Activated CD8-positive, alpha-beta memory T cell treated with anti-CD3 and anti-CD28 coated beads for 1 hour (primary cell): ENCODE measurements at places on chromosomes 4 and X.

GRCh38 chrX:114581528-114582263 is 2.2 kb upstream of the HTR2C start:
- DNase-seq = no peak

DNA sequence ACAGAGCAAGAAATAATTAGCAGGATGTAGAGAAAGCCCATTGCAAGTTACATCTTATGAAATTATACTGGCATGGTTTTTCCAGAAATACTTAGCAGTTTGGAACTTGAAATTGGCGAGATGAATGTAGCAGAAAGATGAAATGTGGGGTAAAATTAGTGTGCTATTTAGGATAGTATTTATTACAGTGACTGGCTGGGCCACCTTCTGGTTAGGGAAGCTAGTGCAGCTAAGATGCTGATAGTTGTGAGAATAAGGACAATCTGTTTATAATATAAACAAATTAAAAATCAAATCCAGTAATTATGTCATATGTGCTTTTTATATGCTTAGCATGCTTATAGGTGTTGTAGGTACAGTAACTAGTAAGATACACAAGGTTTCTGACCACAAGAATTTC is 74.8 kb downstream of the IL15 start:
- DNase-seq = no peak

- DNase-seq = no peak
Observed at GRCh38 chrX:137425986-137426385, 139.9 kb upstream of the ZIC3 start.

GRCh38 chrX:49165901-49166881 is 3.6 kb downstream of the MAGIX start:
- peak; percentile 45 for DNase-seq

- no peak for DNase-seq
Observed at GRCh38 chrX:30141966-30142365, 73.4 kb upstream of the MAGEB2 start.

DNA sequence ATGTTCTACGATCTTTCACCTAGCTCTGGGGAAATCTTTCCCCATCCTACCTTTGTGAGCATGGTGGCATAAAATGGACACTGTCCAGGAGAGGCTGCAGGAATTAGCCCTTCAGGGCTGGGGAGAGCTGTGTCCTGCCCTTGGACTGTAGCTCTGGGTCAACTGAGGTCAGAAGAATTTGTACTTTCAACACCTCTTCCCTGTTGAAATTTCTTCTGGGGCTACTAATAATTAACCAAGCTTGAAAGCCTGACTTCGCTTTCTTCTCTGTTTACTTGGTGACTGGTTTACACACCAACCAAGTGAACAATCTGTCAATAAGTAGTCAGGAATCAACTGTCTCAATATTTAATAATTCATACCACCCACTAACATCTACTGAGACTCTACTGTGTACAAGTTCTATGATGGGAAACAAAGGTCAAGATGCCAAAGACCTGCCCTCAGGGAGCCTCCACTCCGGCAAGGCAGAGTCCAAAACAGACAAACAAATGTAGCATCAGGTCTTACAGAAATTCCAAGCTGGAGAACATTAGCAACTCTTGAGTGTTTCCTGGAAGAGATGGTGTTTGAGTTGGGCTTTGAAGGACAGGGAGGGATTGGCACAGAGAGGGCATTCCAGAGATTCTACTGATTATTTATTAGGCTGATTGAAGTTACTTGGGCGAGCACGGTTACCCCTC is 113.1 kb downstream of the ENPP6 start:
- no peak for DNase-seq

DNA sequence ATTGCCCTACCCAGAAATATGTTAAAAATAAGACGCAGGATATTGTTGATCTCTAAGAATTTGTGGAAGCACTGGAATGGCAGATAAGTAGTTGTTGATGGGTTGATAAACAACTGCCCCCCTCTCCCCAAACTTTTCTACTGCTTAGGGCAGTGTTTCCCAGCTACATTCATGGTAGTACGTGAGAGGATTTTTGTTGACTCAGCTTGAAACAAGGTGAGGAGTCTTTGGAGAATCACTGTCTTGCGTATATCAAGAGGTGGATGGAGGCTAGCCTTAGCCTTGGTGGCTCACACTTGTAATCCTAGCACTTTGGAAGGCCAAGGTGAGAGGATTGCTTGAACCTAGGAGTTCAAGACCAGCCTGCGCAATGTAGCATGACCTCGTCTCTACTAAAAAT is 5.7 kb downstream of the ENOPH1 start:
- no peak for DNase-seq

GRCh38 chrX:120207009-120207605 is 43.5 kb upstream of the ZBTB33 start:
- DNase-seq = no peak

GRCh38 chr4:83255584-83255983 is 29.0 kb downstream of the COQ2 start:
- no peak for DNase-seq

DNA sequence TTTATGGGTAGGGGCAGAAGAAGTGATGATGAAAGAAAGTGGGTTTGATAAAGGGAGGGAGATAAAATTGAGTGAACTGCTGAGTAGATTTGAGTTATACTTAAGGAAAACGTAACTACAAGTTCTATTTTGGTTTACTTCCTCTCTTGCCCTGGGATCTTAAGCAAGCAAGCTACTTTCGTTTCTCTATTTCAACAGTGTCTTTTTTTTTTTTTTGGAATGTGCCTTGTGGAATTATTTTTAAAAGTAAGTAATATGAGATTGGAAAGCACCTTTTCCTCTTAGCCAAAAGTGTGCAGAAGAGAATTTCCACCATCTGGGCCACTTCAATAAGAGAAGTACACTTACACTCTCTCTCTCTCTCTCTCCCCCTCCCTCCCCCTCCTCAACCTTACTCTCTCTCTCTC is 16.0 kb upstream of the C4orf36 start:
- no peak for DNase-seq

DNA sequence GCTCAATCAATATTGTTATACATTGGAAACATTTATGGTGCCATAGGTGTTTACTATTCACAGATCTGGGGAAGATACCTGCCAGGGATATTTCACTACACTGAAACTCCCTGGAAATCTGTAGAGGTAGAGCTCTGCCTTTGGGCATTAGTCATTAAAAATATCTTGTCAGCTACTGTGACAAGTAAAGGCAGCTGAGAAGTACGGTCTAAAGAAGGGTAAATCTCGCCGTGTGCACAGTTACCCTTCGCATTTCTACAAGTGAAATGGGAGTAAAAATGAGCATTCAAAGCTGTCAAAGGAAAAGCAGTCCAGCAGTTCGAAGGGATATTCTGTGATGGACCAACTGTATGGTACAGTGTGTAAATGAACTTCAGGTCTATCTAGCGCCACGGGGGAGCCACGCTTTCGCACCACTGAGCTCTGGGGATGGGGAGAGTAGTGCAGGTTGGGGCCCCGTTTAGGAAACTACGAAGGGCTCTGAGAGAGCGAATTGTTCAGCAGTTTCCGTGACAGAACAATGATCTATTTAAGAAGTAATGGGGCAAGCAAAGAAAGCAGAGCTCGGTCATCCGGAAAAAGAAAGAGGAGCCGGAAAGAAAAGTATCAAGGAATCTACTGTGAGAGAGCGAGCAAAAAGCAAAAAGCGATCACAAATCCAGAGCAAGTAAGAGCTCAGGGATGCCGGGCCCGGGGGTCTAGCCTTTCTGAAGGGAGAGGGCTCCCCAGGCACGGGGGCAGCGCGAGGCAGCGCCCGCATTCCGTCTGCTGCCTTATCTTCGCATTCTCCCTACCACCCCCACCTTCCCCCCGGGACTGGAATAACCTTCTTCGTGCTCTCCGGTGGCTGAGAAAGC is 646 bp downstream of the TIGD4 start:
- peak; percentile 3 for DNase-seq

- no peak for DNase-seq
Observed at GRCh38 chrX:31199056-31199839, 127.4 kb upstream of the FTHL17 start.

- no peak for DNase-seq
Observed at GRCh38 chr4:36183232-36183631, 61.1 kb downstream of the ARAP2 start.

- DNase-seq = no peak
Observed at GRCh38 chr4:107780665-107781064, 44.1 kb upstream of the SGMS2 start.

DNA sequence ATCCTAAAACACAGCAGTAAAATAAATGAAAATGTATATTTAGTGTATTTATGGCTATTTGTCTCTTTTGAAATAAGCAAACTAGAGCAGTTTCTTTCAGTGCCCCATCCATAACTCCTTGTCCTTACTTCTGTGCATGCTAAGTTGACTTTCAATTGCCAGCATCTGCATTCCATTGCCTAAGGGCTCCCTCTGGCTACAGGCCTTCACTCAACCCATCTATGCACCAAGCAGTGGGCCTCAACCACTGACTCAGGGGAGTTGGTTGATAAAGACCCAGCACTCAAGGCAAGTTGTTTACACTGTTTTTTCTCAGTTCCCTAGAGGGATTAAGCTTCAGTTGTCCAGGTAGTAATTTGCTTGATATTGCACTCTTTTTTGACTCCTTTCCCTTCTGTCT is 265.7 kb downstream of the IQCM start:
- no peak for DNase-seq

DNA sequence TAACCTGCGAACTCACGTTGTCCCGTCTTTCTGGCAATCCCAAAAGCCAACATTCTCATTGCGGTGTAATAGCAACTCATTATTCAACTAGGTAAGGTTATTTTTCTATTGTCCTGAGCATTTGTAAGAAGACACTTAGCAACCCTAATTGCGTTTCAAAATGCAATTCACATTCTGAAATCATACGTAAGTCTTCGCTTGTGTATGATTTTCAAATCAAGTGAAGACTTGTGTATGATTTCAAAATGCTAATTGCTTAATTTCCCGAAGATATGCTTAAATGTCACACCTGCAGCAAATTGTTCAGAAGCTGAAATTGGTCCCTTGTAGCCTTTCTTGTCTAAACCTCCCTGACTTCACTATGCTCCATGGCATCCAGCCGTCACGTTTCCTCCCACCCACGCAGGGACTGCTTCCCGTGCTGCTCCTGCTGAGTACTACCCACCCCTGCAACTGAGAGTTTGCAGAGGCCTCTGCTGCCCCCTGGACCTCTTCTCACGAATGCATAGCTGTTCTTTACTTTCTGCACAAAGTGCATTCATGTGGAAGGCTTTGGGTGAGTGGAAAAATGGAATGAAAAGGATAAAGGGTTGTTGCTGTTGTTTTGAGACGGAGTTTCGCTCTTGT is 40.8 kb upstream of the CLDN24 start:
- DNase-seq = no peak

GRCh38 chr4:110638089-110638746 is 15.3 kb upstream of the PITX2 start:
- DNase-seq = no peak

DNA sequence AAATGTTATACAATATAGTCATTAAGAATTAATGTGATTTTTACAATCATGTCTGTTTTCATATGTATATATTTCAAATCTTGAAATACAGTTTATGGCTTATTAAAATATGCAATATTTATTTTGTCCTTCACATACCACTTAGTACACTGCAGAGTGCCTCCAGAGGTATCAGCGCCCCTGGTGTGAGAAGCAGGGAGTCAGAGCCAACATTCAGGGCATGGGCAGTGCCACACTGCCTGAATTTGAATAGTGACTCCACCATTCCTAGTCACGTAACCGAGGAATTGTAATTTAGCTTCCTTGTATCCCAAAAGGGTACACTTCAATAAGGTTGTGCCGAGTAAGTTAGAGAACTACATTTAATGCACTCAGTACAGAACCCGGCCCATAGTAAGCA is 4.3 kb upstream of the C4orf54 start:
- no peak for DNase-seq

DNA sequence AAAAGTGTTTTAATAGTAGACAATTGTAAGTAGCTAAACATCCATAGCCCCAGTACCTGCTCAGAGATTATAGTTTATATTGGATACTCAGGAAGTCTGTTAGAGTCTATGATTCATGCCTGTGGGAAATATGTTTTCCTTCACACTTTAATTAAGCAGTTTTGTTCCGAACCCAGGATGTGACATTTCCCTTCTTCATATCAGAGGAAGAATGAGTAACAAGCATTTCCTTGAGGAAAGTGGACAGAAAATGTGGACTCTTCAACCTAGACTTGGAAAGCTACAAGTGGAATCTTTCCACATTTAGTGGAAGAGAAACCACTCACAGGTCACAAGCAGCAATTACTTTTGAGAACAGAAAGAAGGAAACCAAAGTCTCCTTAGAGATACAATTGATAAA is 419.4 kb downstream of the C4orf33 start:
- no peak for DNase-seq

DNA sequence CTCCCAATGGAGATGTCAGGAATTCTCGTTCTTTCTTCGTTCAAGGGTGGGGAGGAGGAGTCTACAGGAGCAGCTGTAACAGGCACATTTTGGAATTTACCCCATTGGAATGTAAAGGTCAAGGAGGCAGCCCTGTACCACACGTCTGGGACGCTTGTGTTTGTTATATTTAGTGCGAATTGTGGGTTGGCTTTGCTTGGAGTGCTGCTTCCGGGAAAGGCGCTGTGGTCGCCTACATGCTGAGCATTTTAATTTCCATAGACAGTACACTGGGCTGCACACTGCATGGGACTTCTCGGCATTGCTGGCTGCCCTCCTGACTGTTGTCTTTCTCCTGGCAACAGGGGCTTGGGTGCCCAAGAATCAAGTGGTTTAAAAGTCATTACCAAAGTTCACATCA is 12.8 kb downstream of the GYG2 start:
- DNase-seq = no peak

DNA sequence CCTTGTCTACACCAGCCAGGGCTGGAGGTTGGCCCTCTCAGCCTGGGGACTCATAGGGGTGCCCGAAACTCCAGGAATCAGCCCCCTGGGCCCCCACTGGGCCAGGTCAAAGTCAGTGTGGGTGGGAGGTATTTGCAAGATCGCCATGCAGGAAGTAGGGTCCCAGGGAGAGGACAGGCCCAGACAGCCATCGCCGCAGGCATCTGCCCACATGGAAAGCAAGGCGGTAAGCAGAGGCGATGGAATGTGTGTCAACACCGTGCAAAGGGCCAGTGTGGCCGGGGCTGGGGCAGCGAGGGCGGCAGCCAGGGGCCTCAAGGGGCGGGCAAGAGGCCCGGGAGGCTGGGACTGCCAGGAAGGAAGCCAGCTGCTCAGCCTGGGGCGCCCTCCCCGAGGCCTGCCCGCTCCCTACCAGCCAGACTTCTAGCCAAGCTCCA is 19.3 kb upstream of the DUSP9 start:
- no peak for DNase-seq

DNA sequence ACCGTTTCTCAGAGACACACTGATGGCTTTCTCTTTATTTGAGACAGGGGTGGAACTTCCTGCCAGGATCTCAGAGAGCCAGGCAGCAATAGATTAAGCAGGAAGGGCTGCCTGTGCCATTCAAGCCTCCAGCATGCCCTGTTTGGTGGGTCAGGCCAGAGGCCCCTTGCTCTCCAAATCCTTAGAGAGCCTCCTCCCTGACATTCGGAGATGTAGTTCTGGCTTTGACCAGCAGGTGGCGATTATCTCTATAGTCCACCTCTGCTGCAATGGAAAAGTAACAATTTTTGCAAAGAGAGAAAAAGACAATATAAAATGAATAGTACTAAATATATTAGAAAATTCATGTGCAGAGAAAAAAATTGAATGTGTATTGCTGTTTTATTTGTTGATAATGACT is 93.9 kb downstream of the NXF2B start:
- DNase-seq = peak; percentile 32
